ENCODE measurements at places on chromosomes 13 and 19.

- DNase-seq = no peak
Observed at GRCh38 chr13:95698047-95698749, 21.3 kb downstream of the DNAJC3 start.

GRCh38 chr19:38030686-38031422, 123.8 kb downstream of the SIPA1L3 start:
- no peak for DNase-seq

GRCh38 chr13:84121456-84121855, 239.2 kb upstream of the SLITRK1 start:
- no peak for DNase-seq

GRCh38 chr13:41905600-41906254, 55.2 kb downstream of the VWA8 start:
- no peak for DNase-seq

DNA sequence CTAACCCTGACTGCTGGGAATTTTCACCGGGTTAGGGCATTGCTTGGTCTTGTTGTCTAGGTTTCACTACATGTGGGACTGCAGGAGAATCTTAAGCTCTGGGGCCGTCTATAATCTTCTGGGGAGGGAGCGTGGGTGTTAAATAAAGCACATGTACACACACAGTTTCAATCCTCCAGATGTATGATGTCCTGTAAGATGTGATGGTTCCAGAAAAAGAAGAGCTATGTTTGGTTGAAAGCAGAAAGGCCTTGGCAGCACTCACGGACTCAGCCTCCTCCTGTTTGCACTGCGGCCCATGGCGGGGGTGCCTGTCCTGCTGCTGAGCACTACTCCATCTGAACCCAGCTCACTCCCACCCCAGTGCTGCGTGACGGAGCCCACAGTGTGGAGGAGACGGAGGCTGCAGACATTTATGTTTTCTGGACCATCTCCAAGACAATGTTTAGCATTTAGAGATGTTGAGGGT, 343.5 kb downstream of the TEX29 start:
- no peak for DNase-seq

GRCh38 chr19:48842789-48843162, 6.5 kb upstream of the HSD17B14 start:
- peak; percentile 33 for DNase-seq

DNA sequence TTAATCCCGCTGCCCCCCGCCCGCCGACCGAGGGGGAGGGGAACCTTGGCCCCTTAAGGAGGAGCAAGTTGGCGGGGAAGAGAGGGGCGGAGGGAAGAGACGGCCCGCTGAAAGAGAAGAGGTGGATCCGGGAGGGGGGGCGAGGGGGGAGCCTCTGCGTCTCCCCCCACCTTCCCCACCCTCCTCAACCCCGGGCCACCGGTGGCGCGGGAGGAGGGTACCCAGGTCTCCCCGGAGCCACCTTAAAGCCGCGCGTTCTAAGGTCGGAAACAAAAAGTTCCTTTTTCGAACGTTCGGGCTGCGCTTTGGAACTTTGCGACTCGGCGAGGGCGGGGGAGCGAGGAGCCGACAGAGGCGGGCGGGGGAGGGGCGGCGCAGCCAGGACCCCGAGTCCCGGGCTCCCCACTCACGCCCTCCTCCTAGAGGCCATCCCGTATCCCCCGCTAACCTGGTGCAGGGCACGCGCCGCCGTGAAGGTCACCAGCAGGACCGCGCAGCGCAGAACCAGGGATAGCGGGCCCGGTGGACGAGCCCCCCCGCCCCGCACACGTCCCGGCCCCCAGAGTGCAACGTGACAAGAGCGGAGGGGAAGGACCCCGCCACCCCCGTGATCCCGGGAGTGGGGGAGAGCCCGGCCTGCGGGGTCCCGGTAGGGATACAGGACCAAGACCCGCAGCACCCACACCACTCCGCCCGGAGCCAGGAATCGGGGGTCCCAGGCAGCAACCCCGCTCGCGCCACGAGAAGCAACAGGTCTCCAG, 659 bp downstream of the ERF start:
- DNase-seq = peak; percentile 63

GRCh38 chr13:94917824-94918223, 205.5 kb upstream of the SOX21 start:
- no peak for DNase-seq

- no peak for DNase-seq
Observed at GRCh38 chr13:78022164-78022877, 103.7 kb upstream of the EDNRB start.

DNA sequence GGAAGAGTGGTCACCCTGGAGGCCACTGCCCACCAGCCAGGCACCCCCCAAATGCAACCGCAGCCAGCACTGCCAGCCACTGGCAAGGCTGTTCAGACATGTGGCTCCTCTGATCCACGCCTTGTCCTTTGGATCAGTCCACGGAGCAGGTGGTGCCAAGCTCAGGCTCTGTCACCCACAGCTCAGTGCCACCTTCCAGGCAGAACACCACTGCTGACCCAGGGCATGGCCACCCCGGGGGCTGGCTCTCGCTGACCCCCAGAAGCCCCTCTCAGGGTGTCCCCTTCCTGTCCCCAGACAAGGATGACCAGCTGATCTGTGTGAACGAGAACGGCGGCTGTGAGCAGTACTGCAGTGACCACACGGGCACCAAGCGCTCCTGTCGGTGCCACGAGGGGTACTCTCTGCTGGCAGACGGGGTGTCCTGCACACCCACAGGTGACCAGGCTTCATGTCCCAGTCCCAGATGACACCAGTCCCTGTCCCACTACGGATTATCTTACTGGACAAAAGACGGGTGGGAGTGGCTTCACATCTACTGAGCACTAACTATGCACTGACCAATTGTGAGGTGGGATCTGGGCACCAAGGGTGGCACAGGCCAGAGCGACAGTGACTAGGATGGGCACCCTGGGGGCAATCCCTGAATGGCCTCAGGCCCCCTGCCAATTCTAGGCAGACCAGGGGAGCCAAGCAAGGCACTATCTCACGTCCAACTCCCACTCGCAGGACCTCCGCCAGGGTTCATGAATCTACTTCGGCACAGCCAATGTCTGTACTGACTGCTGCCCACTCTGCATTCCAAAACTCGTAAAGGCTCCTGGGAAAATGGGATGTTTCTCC, 7.0 kb upstream of the F10 start:
- DNase-seq = no peak

- no peak for DNase-seq
Observed at GRCh38 chr19:55339889-55340783, 460 bp downstream of the KMT5C start.

DNA sequence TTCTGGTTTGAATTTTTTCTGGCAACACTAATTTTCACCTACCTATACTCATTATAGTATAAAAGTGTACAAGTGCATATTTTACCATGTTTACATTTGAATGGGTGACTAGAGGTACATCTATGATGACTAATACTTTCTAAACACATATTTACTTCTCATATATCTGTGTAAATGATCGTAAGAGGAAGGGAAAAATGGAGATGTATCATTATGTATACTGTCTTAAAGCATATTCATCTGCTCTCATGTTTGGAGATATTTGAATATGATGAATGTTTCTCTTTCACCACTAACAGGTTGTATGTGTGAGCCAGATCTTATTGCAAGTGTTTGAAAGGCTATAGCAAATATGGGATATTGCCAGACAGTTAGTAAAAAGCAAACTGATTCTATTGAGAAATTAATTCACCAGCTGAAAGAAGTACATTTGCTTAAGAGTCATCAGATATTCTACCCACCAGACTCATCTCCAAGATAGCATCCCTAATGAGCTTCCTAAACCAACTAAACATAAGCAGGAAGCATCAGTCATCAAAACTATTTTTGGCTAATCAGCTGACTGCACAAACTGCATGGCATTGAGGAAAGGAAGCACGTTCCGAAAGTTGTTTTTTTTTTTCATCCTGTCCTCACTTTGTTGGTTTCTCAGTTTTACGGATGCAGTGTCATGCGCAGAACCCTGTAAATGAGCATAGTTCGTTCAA, 738.2 kb downstream of the GPC5 start:
- no peak for DNase-seq
